ENCODE measurements at places on chromosomes 5 and 9. TPM values are rescaled to one million over a fixed set of nuclear protein-coding genes. Genes with fewer than 3 reads are reported as not detected.
A peak's percentile ranks its signal among the peaks of the same experiment; 100 is the strongest.

- DNase-seq: peak; percentile 14
These were observed 45.2 kb upstream of the IL6ST start for GRCh38 chr5:56039985-56040384.

The CBY3 gene
- 0.43 TPM for polyA plus RNA-seq

- no peak for DNase-seq
These were observed 90.2 kb upstream of the SLC24A2 start for GRCh38 chr9:19879062-19879461.

The HTR4 gene
- not detected for polyA plus RNA-seq

- peak; percentile 84 for DNase-seq
These were observed 7.1 kb downstream of the ANP32B start for GRCh38 chr9:97990259-97990658.

The FOXD4L6 gene
- not detected for polyA plus RNA-seq

The ENHO gene
- 0.35 TPM for polyA plus RNA-seq

DNA sequence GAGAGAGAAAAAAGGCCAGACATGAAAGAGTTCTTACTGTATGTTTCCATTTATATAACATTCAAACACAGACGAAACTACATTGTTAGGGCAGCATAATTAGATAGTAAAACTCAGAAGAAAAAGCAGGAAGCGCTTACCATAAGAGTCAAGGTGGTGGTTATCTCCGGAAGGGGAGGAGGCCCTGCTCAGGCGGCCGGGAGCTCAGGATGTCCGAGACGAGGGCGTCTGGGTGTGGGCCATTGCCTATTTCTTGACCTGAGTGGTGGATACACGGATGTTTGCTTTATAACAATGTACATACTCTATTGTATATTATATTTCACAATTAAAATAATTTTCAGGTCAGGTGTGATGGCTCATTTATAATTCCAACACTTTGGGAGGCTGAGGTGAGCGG, 80.9 kb upstream of the COL5A1 start:
- DNase-seq: no peak

DNA sequence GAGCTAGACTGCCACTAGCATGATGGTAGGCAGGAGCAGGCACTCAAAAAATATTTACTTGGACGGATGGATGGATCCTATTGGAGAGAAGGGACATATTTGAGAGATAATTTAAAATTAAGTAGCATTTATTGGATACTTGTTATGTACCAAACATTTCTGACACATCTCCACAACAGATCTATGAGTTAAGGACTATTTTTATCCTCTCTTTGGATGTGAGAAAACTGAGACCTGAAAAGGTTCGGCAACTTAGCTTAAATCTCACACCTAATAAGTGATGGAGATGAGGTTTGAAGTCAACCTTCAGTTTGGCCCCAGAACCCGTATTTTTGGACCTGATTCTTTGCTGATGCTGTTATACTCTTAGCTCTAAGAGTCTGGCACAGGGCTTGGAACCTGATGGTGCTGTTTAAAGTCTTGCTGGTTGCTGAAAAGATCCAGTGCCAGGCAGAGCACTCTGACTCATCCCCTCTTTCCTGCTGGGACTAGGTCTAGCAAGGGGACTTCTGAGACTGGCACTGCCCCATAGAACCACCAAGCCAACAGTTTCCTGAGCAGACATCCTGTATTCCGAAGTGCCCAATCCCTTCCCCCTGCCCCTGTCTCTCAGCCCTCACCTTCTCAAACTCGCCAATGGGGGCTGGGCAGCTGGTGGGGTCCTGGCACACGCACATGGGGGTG, 15.6 kb downstream of the SPARC start:
- peak; percentile 84 for DNase-seq

Measured in GM23248 (cell line).